Right lobe of liver (tissue), 6 donors: ENCODE measurements at places on chromosomes 16 and 17. TPM values are rescaled to one million over a fixed set of nuclear protein-coding genes. Genes with fewer than 3 reads are reported as not detected.
A peak's percentile ranks its signal among the peaks of the same experiment; 100 is the strongest.

DNA sequence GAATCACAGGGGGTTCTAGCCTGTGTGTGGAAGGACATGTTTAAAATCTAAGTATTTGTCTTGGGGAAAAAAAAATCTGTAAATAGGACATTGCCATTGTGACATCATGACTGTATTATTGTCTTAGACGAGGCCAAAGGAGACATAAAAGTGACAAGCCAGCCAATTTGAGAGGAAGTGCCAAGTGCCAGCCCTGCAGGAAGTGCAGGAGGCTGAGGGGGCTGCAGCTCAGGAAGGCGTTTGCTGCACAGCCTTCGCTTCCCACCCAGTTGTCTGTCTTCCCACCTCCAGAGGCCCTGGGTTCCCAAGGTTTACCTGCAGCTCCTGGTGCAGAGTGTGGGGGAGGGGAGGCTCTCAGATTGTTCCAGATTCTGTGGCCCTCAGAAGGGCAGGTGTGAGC is 1.3 kb downstream of the ADCY7 start:
- DNase-seq = no peak

- DNase-seq = peak; percentile 89
Observed at GRCh38 chr17:27540318-27541101, 84.3 kb downstream of the KSR1 start.

DNA sequence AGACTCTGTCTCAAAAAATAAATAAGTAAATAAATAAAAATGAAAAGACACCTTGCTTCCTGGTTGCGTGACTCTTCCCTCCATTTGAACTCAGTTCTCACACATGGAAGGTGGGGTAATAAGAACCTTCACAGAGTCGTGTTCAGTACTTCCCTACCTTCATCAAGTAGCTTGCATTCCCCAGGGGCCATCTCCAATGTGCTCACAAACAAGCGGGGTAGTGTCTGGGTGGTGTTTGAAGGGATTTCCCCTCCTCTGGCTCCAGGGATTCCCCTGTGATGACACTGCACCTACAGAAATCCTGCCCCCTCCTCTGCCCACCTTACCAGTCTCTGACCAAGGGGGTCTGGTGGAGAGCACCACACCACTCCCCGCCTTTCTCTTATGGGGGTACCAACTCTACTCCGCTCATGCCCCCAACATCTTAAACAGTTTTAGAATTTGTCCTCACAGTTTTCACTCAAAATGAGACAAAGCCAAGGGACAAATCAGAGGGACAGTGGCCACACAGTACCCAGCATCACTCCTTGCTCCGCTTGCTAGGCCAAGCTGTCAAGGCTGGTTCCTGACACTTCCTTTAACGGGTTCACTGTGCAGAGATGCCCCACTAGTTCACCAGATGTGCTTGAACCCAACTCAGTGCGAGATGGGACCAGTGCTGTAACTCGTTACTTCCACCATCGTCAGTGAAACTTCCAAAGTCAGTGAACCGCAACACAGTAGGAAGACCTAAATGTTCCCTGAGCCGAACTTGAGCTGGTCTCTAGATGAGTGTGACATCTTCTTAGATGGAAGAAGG is 69.1 kb downstream of the COPRS start:
- no peak for DNase-seq

- no peak for DNase-seq
Observed at GRCh38 chr17:80725517-80725916, 180.9 kb downstream of the RPTOR start.

Gene CA4
- total RNA-seq = 0.37 TPM

- DNase-seq = no peak
Observed at GRCh38 chr16:55710466-55710865, 54.7 kb downstream of the SLC6A2 start.

Gene SOST
- total RNA-seq = not detected

GRCh38 chr16:74936902-74937560 is 47.9 kb downstream of the WDR59 start:
- DNase-seq = no peak

DNA sequence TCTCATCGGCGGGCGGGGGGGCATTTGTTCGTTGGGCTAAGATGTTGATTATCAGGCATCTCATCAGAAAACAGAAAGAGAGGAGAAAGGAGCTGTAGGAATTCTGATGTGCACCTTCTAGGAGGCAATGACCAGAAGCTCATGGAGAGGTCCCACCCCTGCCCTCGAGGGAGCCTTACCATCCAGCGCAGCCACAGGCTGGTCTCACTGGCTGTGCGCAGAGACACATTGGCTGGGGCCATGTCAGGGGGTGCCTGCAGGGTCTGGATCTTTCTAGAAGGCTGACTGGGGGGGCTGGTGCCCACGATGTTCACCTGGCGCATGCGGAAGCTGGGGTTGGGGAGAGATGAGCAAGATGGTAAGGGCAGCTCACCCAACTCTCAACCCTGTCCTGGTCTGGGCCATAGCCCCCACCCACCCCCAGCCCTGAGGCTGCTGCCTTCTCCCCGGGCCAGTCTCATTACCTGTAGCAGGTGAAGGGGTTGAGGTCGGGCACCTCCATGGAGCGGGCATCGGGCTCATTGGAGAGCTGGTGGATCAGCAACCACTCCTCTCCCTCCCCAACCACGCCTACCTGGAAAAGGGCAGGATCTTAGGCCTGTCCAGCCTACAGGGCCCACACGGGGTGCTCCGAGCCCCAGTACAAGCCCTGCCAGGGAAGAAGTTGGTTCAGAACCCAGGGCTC is 86.2 kb upstream of the CDC42EP4 start:
- DNase-seq = peak; percentile 39

- no peak for DNase-seq
Observed at GRCh38 chr16:89953671-89954406, 5.3 kb downstream of the DEF8 start.

- DNase-seq = peak; percentile 49
Observed at GRCh38 chr17:77995146-77995852, 36.8 kb downstream of the TNRC6C start.

DNA sequence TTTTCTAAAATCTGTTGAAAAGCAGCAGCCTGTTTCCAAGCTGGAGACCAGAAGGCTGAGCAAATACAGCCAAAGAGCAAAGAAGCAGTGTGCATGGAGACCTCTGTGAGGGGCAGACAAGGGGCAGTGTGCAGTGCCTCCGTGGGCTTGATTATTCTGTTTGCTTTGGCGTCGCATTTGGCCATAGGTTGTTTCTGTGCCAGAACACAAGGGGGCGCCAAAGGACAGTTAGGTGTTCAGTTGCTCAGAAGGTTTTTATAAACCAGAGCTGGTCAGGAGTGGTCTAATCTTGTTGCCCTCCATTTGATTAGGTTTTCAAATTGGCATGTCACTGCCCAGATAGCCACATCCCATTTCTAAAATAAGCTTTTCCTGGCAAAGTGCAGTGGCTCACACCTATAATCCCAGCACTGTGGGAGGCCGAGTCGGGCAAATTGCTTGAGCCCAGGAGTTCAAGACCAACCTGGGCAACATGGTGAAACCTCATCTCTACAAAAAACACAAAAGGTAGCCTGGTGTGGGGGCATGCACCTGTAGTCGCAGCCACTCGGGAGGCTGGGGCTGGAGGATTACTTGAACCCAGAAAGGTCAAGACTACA is 10.6 kb downstream of the MYH3 start:
- peak; percentile 65 for DNase-seq

Gene CACNG3
- not detected for total RNA-seq

GRCh38 chr16:21150375-21151001 is at the start of gene DNAH3:
DNAH3 (minus strand) TSS chr16:21150846; CDS start chr16:21150319, 527 bp downstream.
- DNase-seq = no peak

Gene SKA2
- total RNA-seq = 13.6 TPM

GRCh38 chr17:13337864-13338371 is 263.8 kb downstream of the HS3ST3A1 start:
- DNase-seq = no peak

GRCh38 chr16:14513389-14514107 is 116.5 kb downstream of the PARN start:
- no peak for DNase-seq

Gene OMG
- not detected for total RNA-seq

DNA sequence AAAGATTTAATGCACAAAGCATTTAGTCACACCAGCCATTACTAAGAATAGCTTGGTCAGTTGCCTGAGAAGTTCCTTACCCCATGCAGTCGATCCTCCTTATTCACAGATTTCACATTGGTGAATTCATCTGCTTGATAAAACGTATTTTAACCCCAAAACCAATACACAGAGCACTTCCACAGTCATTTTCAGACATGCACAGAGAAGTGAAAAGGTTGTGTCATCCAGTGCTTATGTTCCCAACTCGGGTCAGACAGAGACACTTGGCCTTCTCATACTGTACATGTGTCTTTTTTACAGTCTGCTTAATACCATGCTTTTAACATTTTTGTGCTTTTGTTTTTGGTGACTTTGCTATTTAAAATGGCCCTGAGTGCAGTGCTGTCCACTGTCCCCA is 219.7 kb downstream of the SPECC1 start:
- no peak for DNase-seq

DNA sequence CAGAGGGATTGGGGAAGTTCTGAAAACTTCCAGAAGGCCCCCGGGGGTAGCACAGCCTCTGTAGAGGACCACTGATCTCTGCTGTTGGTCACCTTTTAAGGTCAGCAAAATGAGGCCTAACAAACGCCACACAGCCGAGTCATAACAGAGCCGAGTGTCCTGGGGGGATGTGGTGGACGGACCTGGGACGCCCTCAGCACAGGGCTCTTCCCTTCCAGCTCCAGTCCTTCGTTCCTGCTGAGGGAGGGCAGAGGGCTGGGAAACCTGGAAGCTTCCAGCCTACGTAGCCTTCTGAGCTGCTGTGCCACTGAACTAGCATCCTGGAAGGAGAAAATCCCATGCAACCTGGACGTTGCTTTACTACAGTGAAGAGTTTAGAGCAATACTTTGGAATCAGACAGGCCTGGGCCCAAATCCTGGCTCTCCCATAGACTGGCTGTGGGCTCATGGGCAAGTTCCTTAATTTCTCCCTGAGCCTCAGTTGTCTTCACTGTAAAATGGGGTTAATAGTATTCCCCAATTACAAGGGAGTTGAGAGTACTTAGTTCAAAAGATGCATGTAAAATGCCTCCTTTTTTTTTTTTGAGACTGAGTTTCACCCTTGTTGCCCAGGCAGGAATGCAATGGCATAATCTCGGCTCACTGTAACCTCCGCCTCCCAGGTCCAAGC is 34.4 kb upstream of the ZCCHC14 start:
- DNase-seq = no peak

Gene TAC4
- total RNA-seq = not detected
